Activated CD8-positive, alpha-beta memory T cell treated with anti-CD3 and anti-CD28 coated beads for 48 hours (primary cell): ENCODE measurements at places on chromosomes 1 and 21.

GRCh38 chr1:207024202-207025145 is 8.1 kb downstream of the C1orf116 start:
- no peak for DNase-seq

DNA sequence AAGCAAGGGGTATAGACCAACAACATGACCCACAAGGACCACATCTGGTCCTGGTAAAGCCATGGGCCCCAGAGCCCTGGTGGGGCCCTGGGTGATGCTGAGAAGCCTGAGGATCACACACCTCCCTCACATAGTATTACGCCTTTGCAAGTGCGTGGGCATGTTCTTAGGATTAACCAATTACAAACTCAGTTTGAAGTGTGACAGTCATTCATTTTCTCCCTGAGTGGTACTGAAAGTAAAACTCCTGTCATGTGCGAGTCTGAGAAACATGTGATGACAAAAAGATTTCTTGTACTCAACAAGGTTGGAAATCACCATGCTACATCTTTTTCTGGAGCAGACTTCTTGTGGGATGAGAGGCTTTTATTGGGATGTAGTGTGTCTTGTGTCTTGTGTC is 315.3 kb upstream of the DUSP10 start:
- no peak for DNase-seq

- DNase-seq, result no peak
These were observed 283.1 kb downstream of the DSCAM start for GRCh38 chr21:40563900-40564299.

GRCh38 chr1:73755649-73756048 is 442.3 kb downstream of the LRRIQ3 start:
- DNase-seq, result no peak

DNA sequence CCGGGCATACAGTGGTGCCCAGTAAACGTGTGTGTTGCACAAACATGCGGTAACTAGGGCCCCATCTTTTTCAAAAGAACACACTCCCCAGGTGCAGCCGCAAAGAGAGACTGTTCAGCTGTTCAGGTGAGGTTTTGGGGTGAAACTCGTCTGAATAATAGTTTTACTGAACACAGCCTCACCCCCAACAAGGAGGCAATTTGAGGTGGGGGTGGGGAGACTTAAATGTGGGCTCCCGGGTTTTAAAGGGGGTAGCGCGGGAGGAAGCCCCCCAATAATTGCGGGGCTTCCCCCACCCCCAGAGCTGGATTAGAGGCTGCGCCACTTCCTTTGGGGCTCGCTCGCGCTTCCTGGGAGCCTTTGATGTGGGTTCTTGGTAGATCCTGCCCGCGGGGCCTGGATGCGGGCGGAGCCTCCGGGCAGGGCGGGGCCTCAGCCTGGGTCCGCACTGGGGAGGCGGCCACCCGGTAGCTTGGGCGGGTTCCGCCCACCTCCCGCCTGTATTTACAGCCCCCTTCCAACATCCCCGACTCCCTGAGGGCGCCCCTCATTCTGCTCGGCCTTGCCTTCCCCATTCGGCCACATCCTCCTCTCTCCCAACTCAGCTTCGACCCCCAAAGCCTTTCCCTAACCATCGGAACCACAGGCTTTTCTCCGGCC is 6.4 kb upstream of the EPHA2 start:
- DNase-seq, result peak; percentile 35
